ENCODE measurements at places on chromosomes 1 and 21.

DNA sequence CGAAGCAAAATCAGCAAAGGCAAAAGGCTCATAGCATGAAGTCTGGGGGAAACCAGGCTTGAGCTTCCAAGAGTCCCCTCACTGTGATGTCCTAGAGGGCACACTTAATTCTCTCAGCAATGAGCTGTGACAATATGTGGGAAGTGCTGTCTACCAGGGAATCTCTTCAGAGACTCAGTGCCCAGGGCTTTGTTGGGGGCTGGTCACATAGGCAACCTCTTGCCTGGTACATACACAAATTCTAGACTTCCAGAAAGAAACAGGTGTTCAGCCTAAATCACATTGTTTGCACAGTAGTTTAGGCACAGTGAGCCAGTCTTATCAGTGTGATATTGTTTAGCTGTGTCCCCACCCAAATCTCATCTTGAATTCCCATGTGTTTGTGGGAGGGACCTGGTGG lies 400.5 kb downstream of the PRDM2 start:
- DNase-seq = no peak

DNA sequence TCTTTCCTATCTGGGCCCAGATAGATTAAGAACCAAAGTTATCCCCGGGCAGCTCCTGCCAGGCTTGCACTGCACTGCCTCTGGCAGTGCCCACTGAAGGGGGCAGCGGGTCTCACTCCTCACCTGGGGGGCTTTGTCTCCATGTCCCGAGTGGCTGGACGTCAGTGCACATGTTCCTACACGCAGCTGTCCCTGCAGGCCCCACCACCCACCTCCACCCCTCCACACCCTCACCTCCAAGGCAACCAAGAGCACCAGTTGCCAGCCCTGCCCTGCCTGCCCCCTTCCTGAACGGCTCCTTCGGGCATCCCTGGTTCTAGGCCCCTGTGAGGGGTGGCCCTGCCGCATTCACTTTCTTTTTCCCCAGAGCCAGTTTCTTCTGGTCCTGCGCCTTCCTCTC lies 147.2 kb downstream of the PEX14 start:
- no peak for DNase-seq

DNA sequence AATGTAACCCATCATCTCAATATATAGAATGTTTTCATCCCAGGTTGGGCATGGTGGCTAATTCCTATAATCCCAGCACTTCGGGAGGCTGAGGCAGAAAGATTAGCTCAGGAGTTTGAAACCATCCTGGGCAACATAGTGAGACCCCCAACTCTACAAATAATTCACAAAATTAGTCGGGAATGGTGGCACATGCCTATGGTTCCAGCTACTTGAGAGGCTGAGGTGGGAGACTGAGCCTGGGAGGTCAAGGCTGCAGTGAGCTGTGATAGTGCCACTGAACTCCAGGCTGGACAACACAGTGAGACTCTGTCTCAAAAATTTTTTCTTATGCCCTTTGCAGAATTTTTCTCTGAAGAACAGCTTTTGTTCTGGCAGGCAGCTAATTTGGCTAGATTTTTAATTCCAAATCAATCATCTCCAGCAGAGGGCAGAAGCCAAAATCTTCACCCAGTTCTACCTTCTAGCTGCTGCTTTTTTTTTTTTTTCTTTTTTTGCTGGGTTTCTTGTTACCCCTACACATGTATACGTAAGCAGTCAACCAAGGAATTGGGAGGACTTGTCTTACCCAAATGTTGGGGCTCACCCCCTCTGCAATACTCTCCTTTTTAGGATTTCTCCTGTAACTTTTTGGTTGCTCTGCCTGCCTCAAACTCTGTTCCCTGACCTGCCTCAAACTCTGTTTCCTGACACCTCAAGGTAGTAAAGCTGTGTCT lies 2.7 kb upstream of the RAD54L start:
- no peak for DNase-seq

GRCh38 chr21:36451506-36451905 lies 28.4 kb downstream of the CLDN14 start:
- DNase-seq = no peak
